ENCODE measurements at places on chromosomes 11 and 22.
A peak's percentile ranks its signal among the peaks of the same experiment; 100 is the strongest.

GRCh38 chr22:38230108-38230825, 28.5 kb downstream of the MAFF start:
- peak overlapping the region; percentile 47 for H3K27ac ChIP-seq
- no peak for DNase-seq
- no peak overlapping the region for H3K4me3 ChIP-seq
- peaks cover 15% of the 10 kb centered on the region for H3K4me1 ChIP-seq
- H3K36me3 ChIP-seq = no peaks in the 10 kb centered on the region
- H3K27me3 ChIP-seq = no peaks in the 10 kb centered on the region

DNA sequence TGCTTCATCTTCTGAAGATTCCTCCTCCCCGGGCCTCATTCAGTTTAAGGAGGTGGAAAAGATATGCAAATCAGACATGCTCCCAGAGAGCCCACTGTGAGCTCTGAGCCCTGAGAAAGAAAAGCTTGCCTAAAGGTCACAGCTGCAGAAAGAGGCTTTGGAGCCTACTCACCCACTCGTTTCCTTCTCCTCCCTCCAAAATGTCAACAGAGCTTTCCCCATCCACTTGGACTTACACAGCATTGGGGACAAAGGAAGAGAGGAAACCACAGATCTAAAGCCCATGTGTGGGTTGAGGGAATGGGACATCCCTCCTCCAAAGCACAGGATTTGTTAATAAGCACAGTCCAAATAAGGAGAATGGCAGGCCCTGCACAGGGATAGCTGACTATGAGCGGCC, 158.4 kb downstream of the ETS1 start:
- no peaks in the 10 kb centered on the region for H3K27me3 ChIP-seq
- H3K27ac ChIP-seq = no peak overlapping the region
- no peaks in the 10 kb centered on the region for H3K36me3 ChIP-seq
- no peak overlapping the region for H3K4me3 ChIP-seq
- no peak for DNase-seq
- H3K4me1 ChIP-seq = peaks cover 8% of the 10 kb centered on the region

DNA sequence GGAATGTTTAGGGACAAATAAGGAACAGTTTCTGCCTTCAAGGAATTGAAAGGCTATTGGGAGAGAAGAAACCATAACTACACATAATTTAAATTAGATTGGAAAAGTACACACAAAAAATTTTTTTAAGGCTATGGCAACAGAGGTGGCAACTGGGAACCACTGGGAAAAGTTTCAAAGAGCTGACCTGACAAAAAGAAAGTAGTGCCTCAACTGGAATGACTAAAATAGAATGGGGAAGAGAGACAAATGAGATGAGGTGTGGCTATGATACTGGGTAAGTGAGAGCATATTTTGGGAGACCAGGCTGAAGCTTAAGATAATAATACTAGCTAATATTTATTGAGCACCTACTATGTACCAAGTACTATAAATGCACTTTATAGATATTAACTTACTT, 2.9 kb upstream of the AKIP1 start:
- H3K36me3 ChIP-seq = no peaks in the 10 kb centered on the region
- no peak overlapping the region for H3K4me3 ChIP-seq
- DNase-seq = no peak
- H3K4me1 ChIP-seq = peaks cover 22% of the 10 kb centered on the region

DNA sequence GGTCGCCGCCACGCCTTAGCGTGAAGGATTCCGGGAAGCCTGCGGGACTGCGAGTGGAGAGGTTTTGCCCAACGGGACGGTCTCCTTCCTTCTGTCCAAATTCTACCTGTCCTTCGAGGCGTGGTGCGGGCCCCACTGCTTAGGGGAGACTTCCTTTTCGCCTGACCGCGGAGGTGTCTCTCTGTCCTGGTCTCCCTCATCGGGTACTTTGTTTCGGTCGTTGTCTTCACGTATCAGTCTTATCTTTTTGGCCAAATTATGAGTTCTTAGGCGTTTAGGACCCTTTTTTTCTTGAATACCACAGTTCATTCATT, 388 bp downstream of the HINFP start:
- peaks cover 34% of the 10 kb centered on the region for H3K4me1 ChIP-seq
- peak overlapping the region; percentile 99 for H3K4me3 ChIP-seq
- H3K27ac ChIP-seq = peak overlapping the region; percentile 98
- H3K36me3 ChIP-seq = no peaks in the 10 kb centered on the region

DNA sequence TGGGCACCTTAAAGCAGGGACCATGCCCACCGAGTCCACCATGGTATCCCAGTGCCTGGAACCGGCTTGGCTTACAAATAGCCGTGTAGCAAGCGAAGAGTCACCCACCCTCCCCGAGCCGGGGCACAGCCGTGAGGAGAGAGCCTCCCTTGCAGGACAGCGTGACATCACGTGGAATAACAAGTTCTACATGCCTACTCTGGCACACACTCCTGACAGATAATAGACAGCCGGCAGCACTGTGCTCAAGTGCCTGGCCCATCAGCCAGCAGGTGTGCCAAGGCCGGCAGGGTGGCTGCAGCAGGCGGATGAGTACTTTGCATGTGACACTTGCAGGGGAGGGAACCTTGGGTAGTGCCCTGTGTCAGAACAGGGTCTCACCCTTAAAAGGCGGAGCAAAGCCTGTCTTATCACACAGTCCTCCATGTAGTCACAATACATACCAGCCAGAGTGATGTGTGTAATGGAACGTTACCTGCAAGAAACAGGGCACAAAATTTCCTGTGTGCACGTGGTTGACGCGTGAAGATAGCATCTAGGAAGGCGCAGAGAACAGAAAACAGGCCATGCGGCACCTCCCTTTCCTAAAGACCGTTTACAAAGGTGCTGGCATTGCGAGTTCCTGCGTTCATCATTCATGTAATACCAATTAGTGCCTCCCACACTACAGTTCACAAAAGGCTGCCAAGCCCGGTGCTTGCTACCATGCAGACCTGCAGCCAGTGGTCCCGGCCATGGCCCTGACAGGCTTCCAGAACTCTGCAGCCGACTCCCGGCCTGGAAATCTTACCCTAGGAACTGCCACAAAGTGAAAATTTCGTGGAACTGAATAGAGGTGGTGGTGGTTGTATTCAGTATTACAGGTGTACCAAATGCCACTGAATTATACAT, 16.4 kb downstream of the TOM1 start:
- no peak overlapping the region for H3K4me3 ChIP-seq
- H3K4me1 ChIP-seq = peaks cover 33% of the 10 kb centered on the region
- DNase-seq = no peak
- no peak overlapping the region for H3K27ac ChIP-seq
- peaks cover 2% of the 10 kb centered on the region for H3K36me3 ChIP-seq

GRCh38 chr22:38415046-38415445, 40.0 kb downstream of the KCNJ4 start:
- peaks cover 3% of the 10 kb centered on the region for H3K4me1 ChIP-seq
- peaks cover 13% of the 10 kb centered on the region for H3K27me3 ChIP-seq
- H3K36me3 ChIP-seq = no peaks in the 10 kb centered on the region
- no peak overlapping the region for H3K4me3 ChIP-seq
- no peak overlapping the region for H3K27ac ChIP-seq

DNA sequence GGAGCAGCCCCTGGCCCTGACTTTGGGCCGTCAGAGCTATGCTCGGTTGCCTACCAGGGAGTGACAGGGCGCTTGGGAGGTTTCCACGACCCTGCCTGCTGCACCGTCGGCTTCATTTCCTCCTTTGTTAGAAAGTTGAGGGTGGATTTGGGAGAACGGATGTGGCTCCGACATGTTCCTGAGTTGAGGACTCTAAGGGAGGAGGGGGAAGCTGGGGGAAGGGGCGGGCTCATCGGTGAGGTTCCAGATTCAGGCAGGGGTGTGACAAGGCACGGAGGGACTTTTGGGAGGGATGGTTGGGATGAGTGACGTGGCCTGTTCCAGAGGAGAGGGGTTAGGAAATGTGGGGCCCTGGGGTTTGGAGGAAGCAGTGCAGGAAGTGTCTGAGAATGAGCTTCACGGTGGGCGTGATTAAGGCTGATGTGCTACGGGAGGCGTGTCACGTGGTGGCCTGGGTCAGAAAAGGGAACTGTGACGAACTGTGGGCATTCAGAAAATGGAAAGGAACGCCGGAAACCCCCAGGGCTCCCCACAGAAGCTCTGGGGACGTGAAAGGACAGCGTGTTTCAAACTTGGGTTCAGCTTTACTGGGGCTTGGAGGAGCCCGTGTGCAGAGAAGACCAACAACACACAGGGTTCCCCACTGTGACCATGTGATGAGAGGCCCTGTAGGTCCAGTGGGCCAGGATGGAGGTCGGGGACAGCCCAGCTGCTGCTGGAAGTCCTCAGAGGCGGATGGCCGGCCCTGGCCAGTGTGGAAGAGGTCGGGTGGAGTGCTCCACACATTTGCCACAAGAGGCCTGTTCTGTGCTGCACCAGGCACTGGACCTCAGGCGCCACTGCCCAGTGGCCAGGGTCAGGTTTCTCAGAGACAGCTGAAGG, 2.8 kb downstream of the PARVB start:
- peak overlapping the region; percentile 95 for H3K27ac ChIP-seq
- peaks cover 42% of the 10 kb centered on the region for H3K4me1 ChIP-seq
- DNase-seq = peak; percentile 46
- H3K27me3 ChIP-seq = peaks cover 10% of the 10 kb centered on the region
- H3K4me3 ChIP-seq = peak overlapping the region; percentile 92
- H3K36me3 ChIP-seq = no peaks in the 10 kb centered on the region

DNA sequence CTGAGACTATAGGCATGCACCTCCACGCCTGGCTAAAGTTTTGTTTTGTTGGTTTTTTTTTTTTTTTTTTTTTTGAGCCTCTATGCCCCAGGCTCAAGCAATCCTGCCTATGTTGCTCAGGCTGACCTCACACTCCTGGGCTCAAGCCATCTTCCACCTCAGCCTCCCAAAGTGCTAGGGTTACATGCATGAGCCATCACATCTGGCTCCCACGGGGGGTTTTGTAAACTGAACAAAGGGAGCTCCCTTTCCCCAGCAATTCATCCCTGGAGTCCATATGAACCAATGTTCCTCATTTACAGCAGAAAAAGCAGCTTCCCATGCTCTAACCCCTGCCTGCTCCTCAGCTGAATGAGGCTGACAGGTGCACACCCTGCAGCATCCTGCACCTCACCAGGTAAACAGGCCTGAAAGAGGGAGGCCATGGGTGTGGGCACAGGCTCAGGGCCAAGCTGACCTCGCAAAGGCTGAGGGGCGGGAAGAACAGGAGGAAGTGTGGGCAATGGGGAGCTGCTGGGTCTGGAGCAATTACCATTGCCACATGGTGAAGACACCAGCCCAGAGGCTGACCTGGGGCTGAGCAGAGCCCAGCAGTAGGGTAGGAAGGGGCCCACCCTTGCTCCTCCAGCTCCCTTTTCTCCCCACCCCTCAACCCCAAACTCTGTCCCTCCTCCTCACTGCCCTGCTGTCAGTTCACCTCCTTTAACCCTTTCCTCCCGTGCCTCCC, 58.2 kb downstream of the RBX1 start:
- H3K27me3 ChIP-seq = peaks cover 5% of the 10 kb centered on the region
- peaks cover 3% of the 10 kb centered on the region for H3K4me1 ChIP-seq
- H3K27ac ChIP-seq = no peak overlapping the region
- H3K36me3 ChIP-seq = peaks cover 2% of the 10 kb centered on the region
- no peak for DNase-seq
- H3K4me3 ChIP-seq = no peak overlapping the region

DNA sequence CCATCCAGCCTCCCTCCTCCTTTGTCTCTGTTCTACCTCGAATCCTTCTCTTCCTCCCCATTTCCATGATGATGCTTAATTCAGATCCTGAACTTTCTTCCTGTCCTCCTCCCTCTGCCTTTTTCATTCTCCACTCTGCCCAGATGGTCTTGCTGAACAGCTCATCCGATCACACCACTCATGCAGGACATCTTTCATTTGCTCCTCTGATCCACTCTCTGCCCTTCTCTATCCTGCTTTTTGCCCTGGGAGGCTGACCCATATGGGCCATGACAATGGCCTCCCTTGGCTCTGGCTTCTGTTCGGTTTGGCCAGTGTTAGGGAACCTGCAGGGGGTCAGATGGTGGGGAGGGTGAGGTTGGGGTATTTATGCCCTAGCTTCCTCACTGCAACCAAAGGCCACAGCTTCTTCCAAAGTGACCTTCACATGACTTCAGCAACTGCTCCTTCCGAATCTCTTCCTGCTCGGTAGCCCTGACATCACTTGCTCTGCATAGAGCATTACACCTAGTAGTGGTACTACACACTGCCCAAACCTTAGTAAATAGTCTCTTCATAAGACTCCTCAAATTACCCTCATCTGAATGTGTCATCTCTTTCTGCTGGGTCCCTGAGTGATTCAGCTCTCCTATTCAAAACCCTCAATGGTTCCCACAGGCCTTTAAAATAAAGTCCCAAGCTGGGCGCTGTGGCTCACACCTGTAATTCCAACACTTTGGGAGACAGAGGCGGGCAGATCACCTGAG, 32.7 kb upstream of the MICAL2 start:
- H3K27me3 ChIP-seq = no peaks in the 10 kb centered on the region
- no peaks in the 10 kb centered on the region for H3K36me3 ChIP-seq
- DNase-seq = no peak
- no peaks in the 10 kb centered on the region for H3K4me1 ChIP-seq
- H3K27ac ChIP-seq = no peak overlapping the region
- no peak overlapping the region for H3K4me3 ChIP-seq

DNA sequence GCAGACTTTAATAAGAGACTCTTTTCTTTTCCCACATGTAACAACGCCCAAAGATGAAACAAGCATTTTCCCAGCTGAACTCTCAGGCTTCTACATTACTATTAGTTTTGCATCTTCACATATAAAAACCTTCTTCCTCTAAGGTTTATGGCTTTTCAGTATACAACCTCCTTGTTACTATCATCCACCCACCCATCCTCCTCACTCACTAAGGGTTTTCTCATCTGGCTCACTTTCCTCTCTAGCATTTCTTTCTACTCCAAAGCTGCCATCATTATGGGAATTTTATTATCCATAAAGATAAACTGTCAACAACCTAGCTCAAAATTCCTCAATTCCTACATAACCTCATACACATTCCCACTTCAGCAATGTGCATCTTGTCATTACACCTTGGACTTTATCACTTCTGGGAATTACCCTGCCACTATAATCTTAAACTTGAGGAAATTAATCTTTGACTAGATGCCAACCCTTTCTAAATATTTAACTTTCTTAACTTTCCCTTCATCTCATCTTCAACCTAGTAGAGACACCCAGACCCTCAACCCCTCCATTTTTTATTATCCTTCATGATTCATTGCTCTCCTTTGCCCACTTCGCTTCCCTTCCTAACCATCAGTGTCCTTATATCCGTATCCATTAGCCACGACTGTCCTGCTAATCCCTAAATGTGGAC, 30.9 kb downstream of the MTMR2 start:
- no peak for DNase-seq
- no peak overlapping the region for H3K27ac ChIP-seq
- H3K4me3 ChIP-seq = no peak overlapping the region
- peaks cover 9% of the 10 kb centered on the region for H3K4me1 ChIP-seq
- peaks cover 4% of the 10 kb centered on the region for H3K36me3 ChIP-seq

- no peak for DNase-seq
- no peaks in the 10 kb centered on the region for H3K36me3 ChIP-seq
- peaks cover 3% of the 10 kb centered on the region for H3K4me1 ChIP-seq
These were observed 79.8 kb upstream of the NCAM1 start for GRCh38 chr11:112881461-112881860.

- H3K4me1 ChIP-seq = peaks cover 3% of the 10 kb centered on the region
- no peak overlapping the region for H3K4me3 ChIP-seq
- no peaks in the 10 kb centered on the region for H3K27me3 ChIP-seq
- DNase-seq = no peak
- no peak overlapping the region for H3K27ac ChIP-seq
These were observed 774.3 kb downstream of the FAM181B start for GRCh38 chr11:81959341-81959740.

Data from T-helper 17 cell (primary cell).